Fibroblast of the aortic adventitia (primary cell): ENCODE measurements at places on chromosomes 1 and 21.
A peak's percentile ranks its signal among the peaks of the same experiment; 100 is the strongest.

DNA sequence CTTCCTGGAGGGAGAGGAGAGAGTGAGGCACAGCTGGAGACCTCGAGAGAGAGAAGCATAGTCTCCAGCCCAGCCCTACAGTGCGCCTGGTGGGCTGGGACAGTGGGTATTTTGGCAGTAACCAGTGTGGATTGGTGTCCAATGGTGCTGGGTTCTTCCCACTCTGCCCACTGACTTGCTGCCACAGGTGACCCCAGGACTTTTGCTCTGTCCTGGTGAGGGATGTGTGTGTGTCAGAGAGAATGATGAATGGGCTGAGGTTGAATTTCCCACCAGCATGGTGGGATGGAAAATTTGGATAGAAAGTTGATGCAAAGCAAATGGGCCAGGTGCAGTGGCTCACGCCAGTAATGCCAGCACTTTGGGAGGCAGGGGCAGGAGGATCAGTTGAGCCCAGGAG is 26.3 kb downstream of the SERINC2 start:
- DNase-seq: no peak

GRCh38 chr1:224801844-224802490 is 127.5 kb upstream of the DNAH14 start:
- DNase-seq: no peak

GRCh38 chr21:16322454-16322853 is 592.7 kb downstream of the USP25 start:
- DNase-seq: no peak

DNA sequence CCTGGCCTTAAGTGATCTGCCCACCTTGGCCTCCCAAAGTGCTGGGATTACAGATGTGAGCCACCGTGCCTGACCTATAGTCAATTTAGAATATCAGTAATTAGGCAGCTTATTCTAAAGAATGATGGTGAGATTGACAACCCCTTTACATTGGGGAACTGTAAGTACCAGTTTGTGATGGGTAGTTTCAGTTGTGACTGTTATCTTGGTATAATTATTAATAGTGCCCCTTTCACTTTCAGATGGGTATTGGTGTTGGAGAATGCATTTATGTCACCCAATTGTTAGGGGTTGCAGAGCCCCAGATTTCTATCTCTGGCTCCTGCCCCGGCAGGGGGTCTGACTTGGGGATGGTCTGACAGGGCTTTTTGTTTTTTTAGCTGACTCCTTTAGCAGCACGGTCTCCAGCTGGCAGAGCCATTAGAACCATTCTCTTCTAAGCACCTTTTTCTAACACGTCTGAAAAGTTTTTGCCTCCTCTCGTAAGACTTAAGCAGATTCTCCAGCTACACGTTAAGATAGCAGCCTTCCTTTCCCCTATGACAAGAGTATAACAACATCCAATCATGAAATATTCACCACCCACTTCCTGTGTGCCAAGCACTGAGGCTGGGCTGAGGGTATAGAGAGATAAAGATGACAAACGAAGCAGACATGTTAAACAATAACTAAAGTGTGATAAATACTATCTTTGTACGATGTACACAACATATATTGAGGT is 157.8 kb downstream of the SDCCAG8 start:
- DNase-seq: no peak

- no peak for DNase-seq
These were observed 10.0 kb downstream of the PEAR1 start for GRCh38 chr1:156903328-156904091.

DNA sequence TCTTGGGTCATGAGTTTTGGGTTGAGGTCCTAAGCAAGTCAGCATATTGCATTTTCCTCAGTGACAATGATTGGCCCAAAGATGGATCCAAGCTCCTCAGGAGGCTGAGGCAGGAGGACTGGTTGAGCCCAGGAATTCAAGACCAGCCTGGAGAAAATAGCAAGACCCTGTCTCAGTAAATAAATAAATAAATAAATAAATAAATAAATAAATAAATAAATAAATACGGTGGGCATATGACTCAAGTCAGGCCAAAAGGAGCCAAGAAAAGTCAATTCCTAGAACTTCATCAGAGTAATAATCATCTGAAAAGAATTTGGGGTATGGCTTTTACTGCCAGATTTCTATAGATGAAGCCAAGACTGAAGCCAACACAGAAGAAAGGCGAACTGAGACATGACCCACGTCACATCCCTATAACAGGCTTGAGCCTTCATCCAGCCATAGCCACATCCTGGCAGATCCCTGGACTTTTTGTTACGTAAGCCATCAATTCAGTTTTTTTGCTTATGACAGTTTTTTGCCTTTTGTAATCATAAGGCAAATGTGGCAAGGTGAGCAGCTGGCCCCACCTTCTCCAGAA is 88.5 kb upstream of the NFASC start:
- peak; percentile 69 for DNase-seq

DNA sequence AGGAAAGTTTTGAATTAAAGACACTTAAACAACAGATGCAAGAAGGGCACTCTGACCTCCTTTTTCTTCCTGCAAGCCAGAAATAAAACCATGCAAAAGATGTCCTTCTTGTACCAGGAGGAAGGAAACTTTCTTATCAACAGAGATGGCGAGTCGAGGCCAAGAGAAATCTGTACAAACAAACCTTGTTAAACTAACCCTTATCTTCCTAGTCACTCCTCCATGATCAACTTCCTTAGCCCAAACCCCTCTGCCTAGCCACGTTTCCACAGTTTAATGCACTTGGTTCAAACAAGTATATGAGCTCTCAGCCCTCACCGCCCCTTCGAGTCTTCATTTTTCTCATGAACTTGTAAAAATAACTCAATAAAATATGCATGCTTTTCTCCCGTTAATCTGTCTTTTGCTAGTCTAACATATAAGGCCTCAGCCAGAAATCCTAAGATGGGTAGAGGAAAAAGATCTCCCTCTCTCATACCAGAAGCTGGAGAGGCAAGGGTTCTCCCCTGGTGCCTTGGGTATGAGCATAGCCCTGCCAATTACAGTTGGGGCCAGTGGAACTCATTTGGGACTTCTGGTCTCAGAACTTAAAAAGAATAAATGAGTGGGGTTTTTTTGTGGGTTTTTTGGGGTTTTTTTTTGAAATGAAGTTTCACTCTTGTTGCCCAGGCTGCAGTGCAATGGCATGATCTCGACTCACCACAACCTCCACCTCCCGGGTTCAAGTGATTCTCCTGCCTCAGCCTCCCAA is 141.7 kb upstream of the SOD1 start:
- no peak for DNase-seq

DNA sequence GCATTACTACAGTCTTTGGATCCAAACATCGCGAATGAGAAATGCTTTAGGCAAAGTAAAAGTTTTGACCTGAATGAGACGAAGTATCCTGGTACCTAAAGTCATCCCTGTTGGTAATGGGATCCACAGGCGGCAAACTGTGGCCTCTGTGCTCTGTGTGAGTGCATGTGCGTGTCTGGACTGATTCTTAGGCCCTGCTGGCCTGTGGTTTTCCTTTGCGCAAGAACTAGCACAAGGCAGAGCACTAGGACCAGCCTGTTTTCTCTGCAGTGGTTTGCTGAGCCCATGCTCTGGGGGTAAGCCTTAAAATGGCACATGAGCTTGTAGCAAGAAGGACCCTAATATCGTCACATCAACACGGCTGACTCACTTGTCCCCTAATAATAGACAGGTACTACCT is 251.2 kb downstream of the DSCAM start:
- no peak for DNase-seq

DNA sequence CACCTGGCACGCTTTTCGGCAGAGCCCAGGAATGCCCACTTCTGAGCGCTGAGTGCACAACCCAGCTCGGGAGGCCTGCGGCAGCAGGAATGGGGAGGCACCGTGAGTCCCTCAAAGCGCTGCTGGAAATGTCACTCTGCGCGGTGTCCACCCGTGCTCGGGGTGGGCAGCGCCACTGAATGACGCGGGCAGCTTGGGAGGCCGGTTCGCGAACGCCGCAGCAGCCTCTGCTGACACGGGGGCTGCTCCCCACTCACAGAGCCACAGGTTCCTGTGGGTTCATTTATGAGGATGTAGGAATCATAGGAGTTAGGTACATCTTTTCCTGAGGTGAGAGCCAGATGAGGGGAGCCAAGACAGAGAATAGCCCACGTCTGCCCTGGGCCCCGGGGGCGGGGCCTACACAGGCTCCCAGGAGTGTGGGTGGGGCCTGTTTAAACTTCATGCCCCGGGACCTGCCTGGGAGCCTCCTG is 146.7 kb upstream of the COL6A1 start:
- DNase-seq: no peak

- no peak for DNase-seq
These were observed 45.4 kb downstream of the SMYD2 start for GRCh38 chr1:214326406-214326805.

DNA sequence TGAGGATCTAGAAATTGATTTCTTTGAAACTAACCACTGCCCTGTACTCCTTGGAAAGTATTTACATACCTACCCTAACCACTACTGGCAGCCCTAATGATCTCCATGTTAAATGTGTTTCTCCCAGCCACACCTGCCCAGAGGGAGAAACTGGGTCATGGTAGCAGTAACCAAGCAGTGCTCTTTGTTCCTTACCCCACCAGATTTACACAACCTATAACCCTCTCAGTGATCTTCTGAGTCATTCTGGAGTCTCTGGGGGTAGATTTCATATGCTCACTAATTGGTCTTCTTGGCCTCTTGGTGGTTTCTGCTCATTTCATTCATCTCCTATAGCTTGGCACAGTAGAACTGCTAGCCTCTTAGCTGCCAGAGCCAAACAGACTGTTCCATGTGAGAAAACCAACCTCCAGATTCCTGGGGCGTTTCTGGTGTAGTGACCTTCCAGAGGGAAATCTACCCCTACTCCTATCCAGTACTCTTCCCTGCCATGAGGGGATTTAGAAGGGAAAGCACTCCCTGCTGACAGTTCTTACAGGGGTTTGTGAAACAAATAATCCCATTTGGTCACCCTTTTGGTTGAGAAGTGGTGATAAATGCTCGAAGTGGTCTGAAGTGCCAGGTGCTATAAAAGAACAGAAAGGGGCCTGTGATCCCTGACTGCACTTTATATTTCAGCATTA is 36.2 kb upstream of the LRIG2 start:
- peak; percentile 13 for DNase-seq

DNA sequence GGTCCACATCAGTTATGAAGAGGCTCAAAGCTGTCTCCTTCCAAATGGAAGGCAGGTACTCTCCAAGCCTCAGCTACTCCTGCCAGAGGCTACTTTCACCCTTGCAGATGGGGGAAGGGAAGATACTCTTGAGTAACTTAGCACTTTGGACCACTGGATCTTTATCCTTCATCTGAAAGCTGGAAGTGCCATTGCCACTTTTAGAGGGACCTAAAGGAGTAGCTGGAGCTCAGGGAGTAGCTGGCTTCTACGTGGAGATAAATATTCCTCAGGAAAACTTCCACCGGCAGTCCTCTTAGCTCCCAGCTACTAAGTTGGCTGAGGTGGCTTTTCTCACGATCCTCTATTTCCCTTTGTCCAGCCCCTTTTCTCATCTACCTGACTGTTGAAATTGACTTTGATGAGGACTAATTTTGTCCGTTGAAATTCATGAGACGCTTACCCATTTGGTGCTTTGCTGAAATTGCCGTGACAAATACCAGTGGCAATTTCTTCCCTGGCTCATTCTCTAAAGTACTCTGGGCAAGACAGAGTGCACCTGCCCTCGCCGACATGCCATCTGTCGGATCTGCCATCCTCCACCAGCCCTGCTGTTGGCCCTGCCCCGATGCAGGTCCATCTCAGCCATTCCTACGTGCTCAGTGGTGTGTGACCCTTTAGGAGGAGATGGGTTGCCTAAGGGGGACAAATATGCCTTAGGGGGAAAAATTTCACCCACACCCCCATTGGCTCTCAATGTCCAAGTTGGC is 13.6 kb downstream of the IGSF21 start:
- no peak for DNase-seq

DNA sequence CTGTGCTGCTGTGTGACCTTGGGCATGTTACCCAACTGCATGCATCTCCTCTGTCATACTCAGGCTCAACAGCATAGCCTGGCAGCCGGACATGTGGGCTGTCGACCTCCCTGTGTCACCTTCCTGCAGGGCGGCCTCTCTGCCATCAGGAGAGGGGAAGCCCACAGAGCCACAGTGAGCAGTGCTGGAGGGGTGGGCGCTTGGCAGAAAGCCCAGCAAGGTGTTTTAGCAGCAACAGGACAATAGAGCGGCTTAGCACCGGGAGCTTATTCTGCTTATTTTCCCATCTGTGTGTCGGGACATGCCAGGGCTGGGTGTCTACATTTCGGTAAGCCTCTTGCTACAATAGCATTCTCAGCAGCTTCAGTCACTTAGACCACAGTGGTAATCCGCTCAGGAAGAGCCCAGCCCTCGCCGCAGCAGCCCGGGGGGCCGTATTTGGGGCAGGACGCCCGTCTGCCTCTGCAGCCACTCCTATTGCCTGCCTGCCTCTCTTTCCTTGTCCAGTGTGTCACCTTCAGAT is 22.8 kb upstream of the CDK18 start:
- DNase-seq: no peak

DNA sequence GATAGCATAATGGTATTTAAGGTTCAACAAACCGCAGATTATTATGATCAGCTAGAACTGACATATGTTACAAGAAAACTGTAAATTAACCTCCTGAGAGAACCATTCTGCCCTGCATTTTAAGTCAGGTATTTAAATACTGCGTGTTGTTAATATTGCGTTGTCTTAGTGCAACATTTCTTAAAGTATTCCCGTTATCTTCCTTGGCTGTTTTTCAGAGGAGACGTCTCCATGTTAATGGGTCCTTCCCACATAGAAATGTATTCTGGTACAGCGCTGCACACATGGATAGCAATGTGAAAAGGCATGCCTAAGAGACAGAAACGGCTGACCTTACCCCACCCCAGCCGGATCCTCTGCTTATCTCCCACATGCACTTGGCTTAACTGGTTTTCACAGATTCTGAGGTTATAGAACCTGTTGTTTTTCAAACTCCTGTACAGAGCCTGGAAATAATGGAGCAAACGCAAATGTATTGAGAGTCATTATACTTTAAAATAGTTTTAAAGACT is 22.8 kb upstream of the DEGS1 start:
- no peak for DNase-seq

GRCh38 chr1:7103874-7104273 is 318.6 kb downstream of the CAMTA1 start:
- no peak for DNase-seq

- DNase-seq: no peak
These were observed 23.4 kb upstream of the PRRX1 start for GRCh38 chr1:170640581-170640980.

DNA sequence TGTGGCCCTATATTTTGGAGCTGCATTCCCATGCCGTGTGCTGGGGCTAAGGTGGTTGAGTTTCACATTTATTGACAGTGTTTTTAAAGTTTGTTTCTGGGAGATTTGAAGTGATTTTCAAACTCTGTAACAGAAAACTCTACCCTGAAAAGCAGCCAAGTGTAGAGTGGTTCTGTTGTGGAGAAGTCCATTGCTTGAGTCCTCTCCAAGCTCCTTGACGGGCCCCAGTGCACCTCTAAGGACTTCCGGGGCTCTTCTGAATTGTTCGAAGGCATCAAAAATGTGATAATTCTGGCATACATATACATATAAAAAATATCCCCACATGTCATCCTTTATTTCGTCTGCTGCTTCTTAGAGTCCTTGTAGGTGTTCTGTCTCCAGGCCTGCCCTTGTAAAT is 5.0 kb downstream of the MYOCOS start:
- no peak for DNase-seq

GRCh38 chr1:36119456-36119855 is 5.6 kb downstream of the COL8A2 start:
- DNase-seq: no peak

- no peak for DNase-seq
These were observed 32.1 kb downstream of the LAMC2 start for GRCh38 chr1:183218027-183218618.

- no peak for DNase-seq
These were observed 264.5 kb upstream of the CAMK1G start for GRCh38 chr1:209319057-209319432.

- no peak for DNase-seq
These were observed 362 bp downstream of the ZBTB48 start for GRCh38 chr1:6580119-6580592.

GRCh38 chr1:219771080-219771479 is 157.3 kb downstream of the SLC30A10 start:
- peak; percentile 95 for DNase-seq
